Fibroblast of skin of scalp (primary cell): ENCODE measurements at places on chromosomes 3 and 15.

DNA sequence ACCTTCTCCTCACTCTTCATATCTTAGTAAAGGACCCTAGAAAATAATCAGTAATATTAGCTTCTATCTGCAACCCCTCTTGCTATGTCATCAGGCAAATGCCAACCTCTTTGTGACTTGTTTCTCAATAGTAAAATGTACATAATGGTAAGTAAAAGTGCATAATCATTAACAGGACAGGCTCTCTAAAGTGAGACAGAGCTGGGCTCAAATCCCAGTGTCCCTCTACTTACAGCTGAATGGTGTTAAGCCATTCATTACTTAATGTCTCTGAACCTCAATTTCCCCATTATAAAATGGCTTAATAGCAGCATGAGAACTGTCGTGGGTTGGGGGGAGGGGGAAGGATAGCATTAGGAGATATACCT is 62.6 kb upstream of the ATP11B start:
- no peak for DNase-seq

DNA sequence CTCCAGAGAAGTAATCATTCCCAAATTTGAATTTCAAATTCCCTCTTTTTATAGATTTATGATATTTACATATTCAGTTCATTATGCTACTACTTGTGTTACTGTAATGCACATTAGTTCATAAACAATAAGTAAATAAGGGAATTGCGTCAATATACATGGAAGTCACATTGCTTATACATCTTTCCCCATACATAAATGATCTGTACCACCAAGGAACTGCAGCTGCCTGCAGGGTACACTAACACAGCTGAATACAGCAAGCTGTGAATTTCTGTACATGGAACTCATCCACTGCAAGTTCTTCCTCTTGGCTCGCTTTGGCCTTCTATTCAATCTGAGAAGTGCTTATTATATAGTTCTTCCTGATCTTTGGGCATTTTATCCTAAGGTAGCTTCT is 15.5 kb downstream of the CASR start:
- no peak for DNase-seq

- DNase-seq, result peak; percentile 33
These were observed 56.3 kb downstream of the BDH1 start for GRCh38 chr3:197499427-197499826.

- DNase-seq, result no peak
These were observed 55.2 kb downstream of the SPTSSB start for GRCh38 chr3:161316006-161316689.

- no peak for DNase-seq
These were observed 11.7 kb downstream of the BAHD1 start for GRCh38 chr15:40452296-40453090.

DNA sequence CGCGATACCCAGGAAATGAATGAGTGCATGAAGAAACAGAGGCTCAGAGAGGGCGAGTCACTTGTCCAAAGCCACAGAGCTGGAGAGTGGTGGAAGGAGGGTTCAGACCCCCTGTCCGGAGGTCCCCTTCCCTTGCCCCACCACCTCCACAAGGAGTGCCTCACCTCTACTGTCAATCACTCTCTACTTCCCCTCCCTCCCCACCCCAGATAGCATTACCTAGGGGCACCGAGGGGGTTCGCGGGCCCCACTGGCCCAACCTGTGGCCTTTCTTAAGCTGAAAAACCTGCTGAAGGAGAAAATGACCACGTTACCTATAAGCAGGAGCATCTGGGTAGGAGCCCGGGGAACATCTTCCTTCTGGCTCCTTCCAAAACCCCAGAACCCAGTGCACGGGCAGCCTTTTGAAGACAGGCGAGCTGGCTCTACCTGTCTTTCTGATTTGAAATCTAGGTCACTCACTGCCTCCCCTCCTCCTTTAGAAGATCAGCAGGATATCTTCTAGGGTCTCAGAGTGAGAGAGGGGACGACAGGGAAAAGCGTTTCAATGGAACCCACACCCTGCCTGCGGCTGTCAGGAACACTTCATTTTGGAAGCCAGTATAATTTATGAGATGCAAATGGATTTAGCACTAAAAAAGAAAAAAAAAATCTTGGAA is 89.9 kb upstream of the MEF2A start:
- no peak for DNase-seq

GRCh38 chr3:22231061-22231460 is 480.1 kb upstream of the ZNF385D start:
- peak; percentile 37 for DNase-seq

GRCh38 chr3:107431246-107432012 is 54.2 kb downstream of the CCDC54 start:
- peak; percentile 75 for DNase-seq

GRCh38 chr15:99187936-99188335 is 61.4 kb downstream of the TTC23 start:
- peak; percentile 95 for DNase-seq

DNA sequence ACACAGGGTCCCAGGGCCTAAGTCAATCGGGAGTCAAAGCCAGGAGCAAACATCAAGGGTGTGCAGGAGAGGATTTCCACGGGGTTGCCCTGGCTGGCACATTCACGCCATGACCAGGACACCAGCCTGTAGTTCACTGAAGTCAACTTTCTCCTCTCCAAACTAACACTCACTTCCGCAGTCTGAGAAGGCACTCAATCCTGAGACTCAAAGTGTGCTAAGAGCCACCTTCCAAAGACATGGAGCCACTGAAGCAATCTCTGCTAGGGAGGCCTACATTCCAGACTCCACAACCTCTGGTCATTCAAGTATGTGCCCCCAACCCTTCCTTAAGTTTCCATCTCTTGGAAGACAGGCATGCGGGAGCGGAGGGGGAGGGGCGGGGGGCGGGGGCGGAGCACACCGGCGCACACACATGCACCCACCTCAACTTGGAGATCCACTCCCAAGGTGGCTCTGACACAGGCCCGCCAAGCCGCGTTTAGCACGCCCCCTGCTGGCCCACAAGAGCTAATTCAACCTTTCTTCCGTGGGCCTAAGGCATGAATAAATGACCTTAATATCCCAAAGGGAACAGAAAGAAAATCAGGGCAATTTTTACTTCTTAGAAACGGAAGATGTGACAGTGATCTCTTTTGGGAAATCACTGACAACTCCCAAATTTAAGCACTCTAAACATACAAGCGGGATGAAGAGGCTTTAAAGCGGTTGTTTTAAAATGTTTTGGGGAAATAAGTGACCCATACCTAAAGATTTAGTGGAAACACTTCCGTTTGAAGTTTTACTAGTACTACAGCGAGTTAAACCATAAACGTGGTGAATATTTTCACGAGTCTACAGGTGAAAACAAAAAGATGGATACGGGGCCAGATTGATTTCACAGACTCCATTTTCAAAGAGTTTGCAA is 162.5 kb upstream of the CHRNA7 start:
- peak; percentile 52 for DNase-seq

GRCh38 chr3:188488801-188489200 is 334.8 kb downstream of the LPP start:
- DNase-seq, result no peak

GRCh38 chr15:62362608-62363007 is 197.5 kb upstream of the C2CD4B start:
- DNase-seq, result peak; percentile 45
